ENCODE measurements at places on chromosomes 16 and 17. TPM values are rescaled to one million over a fixed set of nuclear protein-coding genes. Genes with fewer than 3 reads are reported as not detected.

UBN1 gene
- 23.5 TPM for total RNA-seq

- peaks cover 11% of the 10 kb centered on the region for H3K36me3 ChIP-seq
- peaks cover 22% of the 10 kb centered on the region for H3K4me1 ChIP-seq
- no peak for DNase-seq
- no peak overlapping the region for H3K27ac ChIP-seq
Observed at GRCh38 chr16:84048871-84049270, 6.3 kb upstream of the SLC38A8 start.

DNA sequence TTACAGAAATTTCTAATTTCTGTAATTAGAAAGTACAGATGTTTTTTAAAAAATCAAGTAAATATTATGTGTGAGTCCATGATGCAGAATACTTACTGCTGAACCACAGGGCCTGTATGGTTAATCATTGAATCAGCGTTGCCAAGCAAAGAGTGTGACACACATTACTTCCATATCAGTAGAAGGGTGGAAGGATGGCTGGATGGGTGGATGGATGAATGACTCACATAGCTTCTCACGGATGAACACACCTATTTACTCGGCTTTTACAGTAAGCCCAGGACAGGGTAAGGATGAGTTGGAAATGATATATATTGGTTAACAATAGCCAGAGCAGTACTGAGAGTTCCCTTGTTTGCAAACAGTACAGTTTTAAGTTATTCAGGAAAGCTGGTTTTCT lies 495.9 kb upstream of the RBFOX1 start:
- no peak for DNase-seq
- H3K27ac ChIP-seq = no peak overlapping the region
- H3K36me3 ChIP-seq = no peaks in the 10 kb centered on the region
- H3K4me3 ChIP-seq = no peak overlapping the region
- no peaks in the 10 kb centered on the region for H3K27me3 ChIP-seq

DNA sequence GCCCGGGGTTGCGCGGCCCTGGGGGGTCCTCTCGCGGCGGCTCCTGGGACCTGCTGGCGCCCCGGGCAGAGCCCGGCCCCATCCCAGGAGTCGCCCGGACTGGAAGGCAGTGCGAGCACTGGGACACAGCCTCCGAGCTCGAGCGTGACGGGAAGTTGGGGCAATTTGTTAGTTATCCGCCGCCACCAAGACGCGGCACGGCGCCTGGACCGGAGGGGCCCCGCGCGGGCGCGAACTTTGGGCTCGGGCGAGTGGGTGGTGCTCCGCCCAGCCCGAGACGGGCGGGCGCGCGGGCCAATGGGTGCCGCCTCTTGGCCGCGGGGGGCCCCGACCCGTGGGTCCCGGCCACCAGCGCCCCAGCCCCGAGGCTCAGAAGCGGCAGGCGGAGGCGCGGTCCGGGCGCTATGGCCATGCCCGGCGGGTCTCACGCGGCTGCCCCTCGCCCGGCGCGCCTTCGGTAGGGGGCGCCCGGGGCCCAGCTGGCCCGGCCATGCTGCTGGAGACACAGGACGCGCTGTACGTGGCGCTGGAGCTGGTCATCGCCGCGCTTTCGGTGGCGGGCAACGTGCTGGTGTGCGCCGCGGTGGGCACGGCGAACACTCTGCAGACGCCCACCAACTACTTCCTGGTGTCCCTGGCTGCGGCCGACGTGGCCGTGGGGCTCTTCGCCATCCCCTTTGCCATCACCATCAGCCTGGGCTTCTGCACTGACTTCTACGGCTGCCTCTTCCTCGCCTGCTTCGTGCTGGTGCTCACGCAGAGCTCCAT lies at the start of gene ADORA2B:
Gene ADORA2B (plus strand): TSS at position 372 of the 768 bp plus-strand sequence. CDS start 119 bp downstream, at position 491.
- no peaks in the 10 kb centered on the region for H3K27me3 ChIP-seq
- peak within 1 kb of the TSS; percentile 83 for H3K4me3 ChIP-seq
- peaks cover 46% of the 10 kb centered on the region for H3K4me1 ChIP-seq
- peak within 1 kb of the TSS; percentile 45 for H3K27ac ChIP-seq

- H3K4me1 ChIP-seq = peaks cover 90% of the 10 kb centered on the region
- no peak for DNase-seq
- H3K36me3 ChIP-seq = no peaks in the 10 kb centered on the region
Observed at GRCh38 chr16:10624527-10624926, 44.1 kb upstream of the EMP2 start.

All from HepG2 (cell line).